ENCODE measurements at places on chromosomes 12 and 14. TPM values are rescaled to one million over a fixed set of nuclear protein-coding genes. Genes with fewer than 3 reads are reported as not detected.

GRCh38 chr14:53715193-53715721 lies 241.4 kb downstream of the BMP4 start:
- no peak for DNase-seq
- no peaks in the 10 kb centered on the region for H3K4me1 ChIP-seq
- peaks cover 7% of the 10 kb centered on the region for H3K27me3 ChIP-seq
- no peak overlapping the region for H3K4me3 ChIP-seq

DNA sequence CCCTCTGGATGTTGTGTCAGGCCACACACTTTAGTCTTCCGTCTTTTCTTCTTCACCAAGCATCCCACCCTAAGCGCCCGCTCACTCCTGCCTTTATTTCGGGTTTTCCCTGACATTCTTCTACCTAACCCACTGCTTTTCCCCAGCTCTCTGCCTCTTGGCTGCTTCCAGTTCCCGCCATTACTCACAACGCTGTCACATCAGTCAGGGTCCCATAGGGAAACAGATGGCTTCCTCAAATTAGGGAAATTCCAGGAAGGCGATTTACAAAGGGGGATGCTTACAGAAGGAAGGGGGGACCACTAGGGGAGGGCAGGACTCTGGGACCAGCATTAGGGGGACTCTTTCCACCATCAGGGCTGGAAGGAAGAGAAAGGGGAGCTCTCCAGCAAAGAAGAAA lies 9.2 kb upstream of the PPP1R13B start:
- H3K27ac ChIP-seq = no peak overlapping the region
- H3K36me3 ChIP-seq = no peaks in the 10 kb centered on the region
- DNase-seq = peak; percentile 47
- no peak overlapping the region for H3K4me3 ChIP-seq

DNA sequence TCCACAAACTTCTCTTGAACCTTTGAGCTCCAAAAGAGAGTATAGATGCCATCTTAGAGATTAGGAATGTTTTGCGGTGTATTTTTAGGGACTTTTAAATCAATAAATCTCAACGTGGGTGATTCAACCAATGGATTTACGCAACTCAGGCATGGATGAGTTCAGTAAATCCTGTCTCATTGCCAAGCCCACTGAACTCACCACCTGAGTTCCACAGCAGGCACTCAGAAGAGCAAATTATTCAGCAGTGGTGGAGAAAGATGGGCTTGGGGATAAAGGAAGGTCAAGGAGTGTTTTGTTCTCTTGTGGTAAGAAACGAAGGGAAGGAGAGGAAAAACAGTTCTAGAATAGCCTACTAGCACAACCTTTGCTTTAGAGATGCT lies 68.7 kb upstream of the HMGA2 start:
- H3K27ac ChIP-seq = no peak overlapping the region
- H3K27me3 ChIP-seq = no peaks in the 10 kb centered on the region
- DNase-seq = no peak
- no peak overlapping the region for H3K4me3 ChIP-seq
- no peaks in the 10 kb centered on the region for H3K4me1 ChIP-seq

- peak overlapping the region; percentile 18 for H3K27ac ChIP-seq
- H3K36me3 ChIP-seq = peaks cover 6% of the 10 kb centered on the region
- H3K4me3 ChIP-seq = no peak overlapping the region
- H3K4me1 ChIP-seq = peaks cover 45% of the 10 kb centered on the region
- no peak for DNase-seq
- no peaks in the 10 kb centered on the region for H3K27me3 ChIP-seq
These were observed 39.0 kb downstream of the NID2 start for GRCh38 chr14:52029881-52030280.

DNA sequence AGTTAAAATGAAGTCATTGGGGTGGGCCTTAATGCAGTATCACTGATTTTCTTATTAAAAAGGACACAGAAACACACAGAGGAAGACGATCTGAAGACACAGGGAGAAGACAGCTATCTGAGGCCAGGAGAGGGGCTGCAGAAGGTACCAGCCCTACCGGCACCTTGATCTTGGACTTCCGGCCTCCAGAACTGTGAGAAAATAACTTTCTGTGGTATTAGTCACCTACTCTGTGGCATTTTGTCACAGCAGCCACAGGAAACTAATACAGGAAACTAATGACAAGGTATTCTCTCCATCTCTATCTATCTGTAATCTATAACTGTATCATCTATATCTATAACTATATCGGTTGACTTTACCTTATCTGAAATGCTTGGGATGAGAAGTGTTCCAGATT lies 1149.5 kb downstream of the BCL11B start:
- no peak overlapping the region for H3K4me3 ChIP-seq

- no peaks in the 10 kb centered on the region for H3K27me3 ChIP-seq
- no peak overlapping the region for H3K27ac ChIP-seq
- H3K4me3 ChIP-seq = no peak overlapping the region
- no peak for DNase-seq
These were observed 99.4 kb upstream of the NCOR2 start for GRCh38 chr12:124666722-124667259.

DNA sequence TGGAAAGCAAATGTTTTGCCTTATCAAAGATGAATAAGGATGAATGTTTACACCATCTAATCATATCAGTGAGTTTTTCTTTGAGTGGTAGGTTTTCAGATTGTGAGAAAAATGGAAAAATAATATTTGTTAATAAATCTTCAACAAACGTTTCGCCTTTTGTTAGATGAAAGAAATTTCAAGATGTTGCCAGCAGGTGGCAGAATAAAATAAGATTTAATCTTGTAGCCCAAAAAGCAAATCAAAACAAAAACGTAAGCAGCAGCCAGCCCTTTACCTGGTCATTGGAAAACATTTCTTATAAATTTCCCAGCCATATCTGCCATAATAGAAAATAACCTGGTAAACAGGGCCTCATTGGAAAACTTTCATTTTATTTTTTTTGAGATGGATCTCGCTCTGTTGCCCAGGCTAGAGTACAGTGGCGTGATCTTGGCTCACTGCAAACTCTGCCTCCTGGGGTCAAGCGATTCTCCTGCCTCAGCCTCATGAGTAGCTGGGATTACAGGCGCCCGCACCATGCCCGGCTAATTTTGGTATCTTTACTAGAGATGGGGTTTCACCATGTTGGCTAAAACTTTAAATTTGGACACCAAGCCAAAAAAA lies 15.4 kb upstream of the TMEM120B start:
- no peaks in the 10 kb centered on the region for H3K36me3 ChIP-seq
- no peak overlapping the region for H3K4me3 ChIP-seq
- H3K4me1 ChIP-seq = no peaks in the 10 kb centered on the region
- no peak overlapping the region for H3K27ac ChIP-seq

DNA sequence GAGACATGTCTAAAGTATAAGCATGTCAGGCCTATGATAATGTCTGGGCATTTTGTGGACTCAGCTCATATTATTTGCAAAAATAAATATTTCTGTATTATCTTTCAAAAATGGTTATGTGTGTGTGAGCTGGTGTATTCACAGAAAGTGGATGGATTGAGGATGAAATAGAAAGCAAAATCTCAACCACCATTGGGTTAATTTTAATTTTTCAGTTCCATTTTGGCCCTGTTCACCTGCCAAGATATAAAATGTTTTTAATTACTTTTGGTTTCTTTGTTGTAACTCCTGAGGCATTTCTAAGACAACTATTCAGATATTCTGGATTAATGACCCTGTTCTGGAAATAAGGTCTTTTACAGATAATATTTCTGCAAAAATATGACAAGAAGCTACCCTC lies 232.7 kb upstream of the PPFIA2 start:
- H3K4me3 ChIP-seq = no peak overlapping the region
- no peak for DNase-seq
- H3K27me3 ChIP-seq = no peaks in the 10 kb centered on the region
- no peak overlapping the region for H3K27ac ChIP-seq
- no peaks in the 10 kb centered on the region for H3K4me1 ChIP-seq
- no peaks in the 10 kb centered on the region for H3K36me3 ChIP-seq

DNA sequence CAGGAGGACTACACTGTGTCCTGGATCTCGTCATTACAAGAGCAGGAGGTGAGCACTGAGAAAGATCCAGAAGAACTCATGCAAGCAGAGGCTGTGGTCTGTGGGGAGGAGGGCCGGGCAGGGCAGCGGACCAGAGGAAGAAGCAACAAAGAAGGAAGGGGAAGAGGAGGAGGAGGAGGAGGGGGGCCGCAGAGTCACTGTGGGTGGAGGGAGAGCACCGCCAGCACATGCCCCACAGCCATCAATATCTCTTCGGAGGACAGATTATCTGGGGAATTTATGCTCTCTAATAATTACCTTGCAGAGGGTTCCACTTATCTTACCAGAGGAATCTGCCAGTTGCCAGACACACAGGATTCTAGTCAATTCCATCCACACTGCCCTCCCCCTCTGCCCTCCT lies 105.6 kb downstream of the DPF3 start:
- no peak overlapping the region for H3K4me3 ChIP-seq
- H3K4me1 ChIP-seq = no peaks in the 10 kb centered on the region
- DNase-seq = no peak

- no peak for DNase-seq
- H3K36me3 ChIP-seq = peaks cover 32% of the 10 kb centered on the region
- no peaks in the 10 kb centered on the region for H3K27me3 ChIP-seq
- peak overlapping the region; percentile 100 for H3K4me3 ChIP-seq
- peaks cover 6% of the 10 kb centered on the region for H3K4me1 ChIP-seq
- H3K27ac ChIP-seq = peak overlapping the region; percentile 96
These were observed 762 bp downstream of the RABGGTA start for GRCh38 chr14:24270537-24271133.

- no peak overlapping the region for H3K27ac ChIP-seq
- H3K4me1 ChIP-seq = peaks cover 8% of the 10 kb centered on the region
- H3K27me3 ChIP-seq = no peaks in the 10 kb centered on the region
- no peak for DNase-seq
- H3K36me3 ChIP-seq = peaks cover 41% of the 10 kb centered on the region
These were observed 9.7 kb downstream of the TUBA1C start for GRCh38 chr12:49274396-49275069.

The CYP27B1 gene
- 0.36 TPM for total RNA-seq

The SLC2A13 gene
- 12.3 TPM for total RNA-seq

The CACNB3 gene
- 15.2 TPM for total RNA-seq

The ALDH1L2 gene
- total RNA-seq = 63.9 TPM

The SLC17A8 gene
- total RNA-seq = not detected

The TAS2R8 gene
- 0.36 TPM for total RNA-seq
